GM19239 (cell line): ENCODE measurements at places on chromosomes 12 and 14.
A peak's percentile ranks its signal among the peaks of the same experiment; 100 is the strongest.

- no peak for DNase-seq
These were observed 5.0 kb upstream of the EP400 start for GRCh38 chr12:131944601-131945251.

DNA sequence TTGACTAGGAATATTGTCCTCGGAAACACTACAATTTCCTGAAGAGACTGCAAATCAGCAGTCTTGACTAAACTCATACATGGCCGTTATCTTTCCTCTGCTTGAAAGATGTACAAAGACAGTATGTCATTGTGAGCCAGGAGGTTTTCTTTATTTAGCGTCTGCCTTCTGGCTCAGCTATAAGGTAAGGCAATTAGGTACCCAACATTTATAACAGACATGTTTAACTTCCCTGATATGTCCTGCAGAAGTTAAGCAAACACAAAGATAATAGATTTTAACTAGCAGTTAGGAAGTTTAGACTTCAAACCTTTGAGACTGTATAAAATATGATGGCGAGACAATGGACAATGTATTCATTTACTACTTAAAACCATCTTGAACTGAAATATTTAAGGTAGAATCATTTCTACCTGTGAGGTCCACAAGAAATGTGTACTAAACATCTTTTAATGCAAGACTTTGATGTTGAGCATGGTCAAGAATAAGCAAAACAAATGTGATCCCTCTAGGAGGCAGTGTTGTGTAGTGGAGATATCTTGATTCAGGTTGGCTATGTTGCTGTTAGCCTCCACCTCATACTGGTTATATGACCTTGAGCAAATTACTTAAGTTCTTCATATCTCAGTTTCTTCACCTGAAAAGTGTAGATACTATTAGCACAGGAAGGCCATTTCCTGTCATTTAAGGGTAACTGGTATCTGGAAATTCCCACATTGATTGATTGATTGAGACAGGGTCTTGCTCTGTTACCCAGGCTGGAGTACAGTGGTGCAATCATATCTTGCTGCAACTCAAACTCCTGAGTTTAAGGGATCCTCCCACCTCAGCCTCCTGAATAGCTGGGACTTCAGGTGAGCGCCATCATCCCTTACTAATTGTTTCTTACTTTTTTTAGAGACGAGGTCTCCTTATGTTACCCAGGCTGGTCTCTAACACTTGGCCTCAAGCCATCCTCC is 96.3 kb upstream of the EEA1 start:
- peak; percentile 25 for DNase-seq

DNA sequence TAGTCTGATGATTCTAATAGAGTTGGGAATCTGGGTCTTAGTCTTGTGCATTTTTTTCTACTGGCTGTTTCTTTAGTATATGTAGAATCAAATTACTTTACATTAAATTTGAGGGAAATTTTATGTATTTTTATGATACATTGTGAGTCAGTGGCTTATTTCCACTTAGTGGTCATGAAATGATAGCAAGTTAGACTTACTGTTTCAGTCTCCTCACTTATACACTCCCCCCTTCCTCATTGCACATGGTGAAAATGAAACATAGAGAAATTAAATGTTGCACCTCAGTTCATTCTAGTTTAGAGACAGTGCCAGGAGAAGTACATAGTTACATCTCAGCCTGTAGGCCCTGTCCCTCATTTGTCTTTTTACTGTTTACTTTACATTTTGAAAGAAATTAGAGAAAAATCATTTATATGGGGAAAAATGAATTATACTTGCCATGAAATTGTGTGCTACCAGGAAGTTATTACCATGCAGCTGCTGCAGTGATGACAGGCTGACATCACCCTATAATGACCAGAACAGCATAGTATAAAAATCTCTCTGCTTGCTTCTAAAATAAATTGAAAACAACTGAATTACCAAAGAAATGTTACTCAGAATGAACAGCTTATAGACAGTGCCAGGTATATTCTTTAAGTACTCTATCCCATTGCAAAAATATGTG is 113.2 kb downstream of the TRMT5 start:
- no peak for DNase-seq

DNA sequence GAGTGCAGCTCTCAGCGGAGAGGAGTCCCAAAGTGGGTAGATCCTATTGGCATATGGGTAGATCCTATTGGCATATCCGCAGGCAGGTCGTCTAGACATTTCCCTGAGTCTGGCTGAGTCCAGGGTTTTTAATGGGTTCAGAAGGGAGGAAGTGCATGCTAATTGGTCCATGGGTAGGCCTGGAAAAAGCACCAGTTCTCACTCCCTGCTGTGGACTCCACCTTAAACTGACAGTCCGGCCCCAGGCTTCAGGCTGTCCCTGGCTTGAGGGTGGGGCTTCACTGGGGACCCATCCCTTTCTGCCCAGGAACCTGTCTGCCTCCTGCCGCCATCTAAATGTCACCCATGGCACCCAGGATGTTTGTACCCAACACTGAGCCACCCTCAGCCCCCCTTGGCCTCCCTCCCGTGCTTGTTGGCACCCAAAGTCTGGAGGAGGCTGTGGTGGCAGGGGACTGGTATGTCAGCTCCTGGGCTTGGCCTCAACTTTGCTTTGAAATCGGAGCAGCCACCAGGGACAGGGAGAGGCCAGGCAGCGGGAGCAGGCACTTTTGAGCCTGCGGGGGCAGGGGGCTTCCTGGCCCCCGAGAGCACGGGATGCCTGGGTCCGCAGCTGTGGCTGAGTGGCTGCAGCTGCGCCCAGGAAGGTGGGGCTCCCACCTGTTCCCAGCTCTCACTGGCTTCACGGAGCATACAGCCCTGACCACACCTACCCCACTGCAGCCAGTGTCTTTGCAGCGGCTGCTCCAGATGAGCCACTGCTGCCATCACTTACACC is 29.6 kb upstream of the YAF2 start:
- no peak for DNase-seq
